ENCODE measurements at places on chromosomes 4 and X.

- DNase-seq = no peak
Observed at GRCh38 chr4:93960450-93960849, 131.9 kb downstream of the ATOH1 start.

- DNase-seq = no peak
Observed at GRCh38 chr4:56187688-56188087, 199.6 kb downstream of the AASDH start.

GRCh38 chr4:161828061-161828460, 335.7 kb downstream of the FSTL5 start:
- no peak for DNase-seq

DNA sequence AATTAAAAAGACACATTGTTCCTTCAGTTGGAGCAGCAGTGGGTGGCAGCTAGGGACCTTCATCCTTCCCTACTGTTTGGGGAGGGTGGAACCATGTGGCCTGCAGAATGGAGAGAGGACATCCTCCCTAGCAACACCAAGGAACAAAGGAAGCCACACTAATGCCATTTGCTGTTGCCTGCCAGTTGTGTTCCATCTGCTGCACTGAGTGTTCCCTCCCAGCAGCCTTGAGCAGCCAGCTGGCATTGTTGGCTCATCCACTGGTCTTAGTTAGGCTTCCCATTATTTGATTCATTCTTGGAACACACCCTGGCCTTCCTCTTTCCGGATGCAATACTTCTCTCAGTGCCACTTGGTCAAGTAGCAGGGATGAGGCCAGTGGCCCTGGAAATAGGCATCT, 25.0 kb upstream of the HMGB3 start:
- no peak for DNase-seq

DNA sequence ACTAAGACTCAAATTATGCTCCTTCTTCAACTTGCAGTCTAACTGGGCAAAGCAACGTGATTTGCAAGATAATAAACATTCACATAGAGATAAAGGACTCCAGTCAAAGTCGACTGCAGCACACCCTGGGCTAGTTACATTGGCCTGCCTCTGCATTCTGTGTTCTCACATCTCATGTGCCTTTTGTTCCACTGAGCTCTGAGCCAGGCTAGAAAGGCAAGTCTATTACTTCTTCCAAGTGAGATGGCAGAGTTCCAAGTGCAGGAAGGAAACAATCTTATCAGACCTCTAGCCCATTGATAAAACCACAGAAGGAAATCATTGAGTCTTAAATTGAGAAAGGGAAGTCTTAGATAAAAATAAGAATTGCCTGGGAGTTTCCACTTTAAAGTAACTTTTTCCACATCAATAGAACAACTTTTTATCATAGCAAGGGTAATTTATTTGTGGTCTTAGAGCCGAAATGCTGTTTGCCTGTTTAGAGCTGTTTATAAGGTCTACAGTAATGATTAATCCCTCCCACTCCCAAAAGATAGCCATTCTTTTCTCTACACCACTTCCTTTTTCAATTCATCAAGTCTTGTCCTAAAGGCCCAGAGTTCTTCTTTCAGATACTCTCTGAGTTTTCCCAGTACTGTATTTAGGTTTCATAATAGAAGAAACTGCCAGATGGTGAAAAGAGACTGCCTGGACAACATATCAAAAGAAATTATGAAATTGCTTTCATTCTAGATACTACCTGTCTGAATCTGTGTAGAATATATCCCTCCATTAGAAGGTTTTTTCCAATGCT, 200.2 kb downstream of the GUCY2F start:
- no peak for DNase-seq

- DNase-seq = no peak
Observed at GRCh38 chrX:76127341-76127740, 45.5 kb upstream of the PBDC1 start.

DNA sequence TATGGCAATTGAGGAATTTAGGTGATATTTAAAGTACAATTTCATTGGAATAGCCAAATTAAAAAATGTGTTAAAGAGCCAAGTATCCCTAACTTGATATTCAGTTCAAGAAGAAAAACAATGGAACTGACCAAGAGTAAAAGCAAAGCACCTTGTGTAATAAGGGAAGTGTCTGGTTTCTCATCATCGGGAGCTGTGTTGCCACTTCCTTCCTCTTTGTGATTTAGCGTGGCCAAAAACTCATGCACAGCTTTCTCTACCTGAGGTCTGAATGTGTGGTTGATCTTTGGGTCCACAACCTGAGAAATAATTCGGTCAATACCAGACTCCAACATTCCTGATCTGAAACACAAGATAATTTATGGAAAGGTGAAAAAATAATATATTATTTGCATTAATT, 12.4 kb downstream of the BOD1L1 start:
- no peak for DNase-seq

All from stimulated activated CD8-positive, alpha-beta memory T cell treated with anti-CD3 and anti-CD28 coated beads, Interleukin-15, amount 100 ng/mL, for 4 hours (primary cell).